ENCODE measurements at places on chromosomes 12 and 14.

DNA sequence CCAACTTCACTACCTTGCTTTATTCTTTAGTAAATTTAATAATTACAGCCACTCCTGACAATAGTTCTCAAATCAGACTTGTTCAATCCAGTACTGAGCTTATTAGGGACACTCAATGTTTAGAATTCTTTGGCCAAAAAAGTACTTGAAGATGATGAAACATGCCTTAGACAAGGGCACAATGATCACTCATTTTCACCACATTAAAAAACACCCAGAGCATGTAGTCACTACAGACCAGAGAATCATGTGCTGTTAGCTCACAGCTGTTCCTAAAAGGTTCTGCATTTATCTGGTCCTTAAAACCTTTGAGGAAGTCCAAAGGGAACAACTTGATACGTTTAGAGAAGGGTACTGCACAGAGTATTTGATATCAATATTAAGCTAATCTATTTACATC lies 98.7 kb downstream of the INSM2 start:
- no peak for DNase-seq

DNA sequence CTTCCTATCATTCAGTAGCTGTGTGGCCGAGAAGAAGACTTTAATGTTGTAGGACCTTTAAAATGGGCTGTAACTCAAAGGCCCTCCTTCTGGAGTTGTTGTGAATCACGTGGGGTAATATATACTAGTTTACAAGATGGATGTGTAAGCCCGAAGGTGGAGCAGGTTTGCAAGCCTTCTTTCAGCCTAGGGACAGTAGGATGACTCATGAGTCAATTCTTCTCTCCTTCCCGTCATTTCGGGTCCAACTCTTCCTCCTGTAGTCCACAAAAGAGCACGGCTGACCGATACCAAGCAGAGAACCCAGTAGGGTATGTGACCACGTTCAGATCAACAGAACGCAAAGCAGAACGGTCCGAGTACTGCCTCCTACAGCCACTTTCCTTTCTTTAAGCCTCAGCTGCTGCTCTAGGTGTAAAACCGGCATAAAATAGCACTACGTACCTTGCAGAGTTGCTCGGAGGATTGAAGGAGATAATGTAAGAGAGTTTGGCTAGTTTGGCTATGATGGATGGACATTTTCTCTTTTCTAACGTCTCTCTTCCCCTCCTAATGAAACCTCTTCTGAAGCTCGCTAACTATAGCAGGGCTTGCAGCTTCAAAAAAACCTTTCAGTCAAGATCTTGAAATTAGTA lies 1.3 kb upstream of the RASSF3 start:
- no peak for DNase-seq

GRCh38 chr14:65486863-65487262 lies 74.3 kb downstream of the FUT8 start:
- DNase-seq: no peak

- DNase-seq: no peak
Observed at GRCh38 chr14:38138473-38139138, 69.1 kb upstream of the SSTR1 start.

GRCh38 chr12:45685680-45686079 lies 43.8 kb upstream of the ARID2 start:
- no peak for DNase-seq

- DNase-seq: no peak
Observed at GRCh38 chr12:132528564-132529106, 38.7 kb downstream of the FBRSL1 start.

- DNase-seq: no peak
Observed at GRCh38 chr12:92621833-92622232, 81.0 kb upstream of the PLEKHG7 start.

GRCh38 chr14:51093371-51094281 lies 1.3 kb downstream of the TRIM9 start:
- DNase-seq: no peak

DNA sequence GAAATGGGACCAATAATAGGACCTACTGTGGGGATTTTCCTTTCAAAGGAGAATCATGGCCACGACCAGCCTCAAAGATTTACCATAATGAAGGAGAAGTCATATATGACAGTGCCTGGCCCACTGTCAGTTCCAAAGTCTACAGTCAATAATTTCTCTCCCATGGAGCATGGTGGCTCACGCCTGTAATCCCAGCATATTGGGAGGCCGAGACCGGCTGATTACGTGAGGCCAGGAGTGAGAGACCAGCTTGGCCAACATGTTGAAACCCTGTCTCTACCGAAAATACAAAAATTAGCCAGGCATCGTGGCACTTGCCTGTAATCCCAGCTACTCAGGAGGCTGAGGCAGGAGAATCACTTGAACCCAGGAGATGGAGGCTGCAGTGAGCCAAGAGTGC lies 13.8 kb downstream of the IRF2BPL start:
- no peak for DNase-seq

GRCh38 chr14:58825606-58826005 lies 187.8 kb downstream of the DACT1 start:
- DNase-seq: no peak

DNA sequence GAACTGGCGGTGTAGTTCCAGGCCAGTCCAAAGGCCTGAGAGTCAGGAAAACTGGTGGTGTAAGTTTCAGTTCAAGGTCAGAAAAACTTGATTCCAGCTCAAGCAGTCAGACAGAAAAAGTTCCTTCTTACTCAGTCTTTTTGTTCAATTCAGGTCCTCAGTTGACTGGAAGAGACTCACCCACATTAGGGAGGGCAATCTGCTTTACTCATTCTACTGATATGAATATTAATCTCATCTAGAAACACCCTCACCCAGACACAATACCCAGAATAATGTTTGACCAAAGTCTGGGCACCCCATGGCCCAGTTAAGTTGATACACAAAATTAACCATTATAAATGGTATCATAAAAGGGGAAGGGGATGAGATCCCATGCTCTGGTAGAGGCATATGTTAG lies 50.1 kb upstream of the LTA4H start:
- DNase-seq: no peak

GRCh38 chr12:132190012-132190755 lies 45.9 kb downstream of the NOC4L start:
- DNase-seq: no peak

DNA sequence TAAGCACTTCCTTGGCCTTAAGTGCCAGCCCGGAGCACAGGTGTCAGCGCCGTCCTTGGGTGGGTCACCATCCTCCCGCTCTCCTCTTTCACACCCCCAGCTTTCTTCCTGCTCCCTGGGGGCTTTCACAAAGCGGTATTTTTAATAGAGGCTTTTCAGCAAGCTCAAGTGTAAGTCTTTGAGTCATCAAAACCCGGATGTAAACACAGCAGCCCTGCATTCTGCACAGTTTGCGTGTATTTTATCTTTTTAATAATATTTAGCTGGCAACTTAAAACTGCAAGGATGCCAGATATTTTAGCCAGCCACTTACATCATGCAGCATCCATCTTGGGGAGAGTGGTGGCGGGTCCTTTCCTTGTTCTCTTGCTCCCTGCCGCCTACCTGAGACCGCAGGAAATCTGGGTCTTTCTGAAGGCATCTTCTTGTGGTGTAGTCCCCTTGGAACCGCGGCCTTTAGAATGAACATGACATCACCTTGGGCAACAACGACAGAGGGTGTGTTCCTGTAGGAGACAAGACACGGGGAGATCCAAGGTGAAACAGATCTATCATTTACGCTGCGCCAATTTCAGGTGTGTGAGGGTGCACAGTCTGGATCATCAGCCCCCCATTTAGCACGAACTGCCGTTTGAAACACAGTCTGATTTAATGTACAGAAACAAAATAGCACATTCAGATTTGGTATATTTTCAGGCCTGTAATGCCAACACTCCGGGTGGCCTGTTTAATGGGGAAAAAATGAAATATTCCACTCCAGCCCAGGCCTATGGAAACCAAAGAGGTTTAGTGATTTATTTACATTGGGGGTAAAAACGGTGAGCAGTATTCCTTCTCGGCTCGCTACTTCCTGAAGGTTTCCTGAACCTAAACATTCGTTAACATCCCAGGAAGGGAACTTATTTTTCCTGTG lies 12.5 kb upstream of the IRF2BPL start:
- DNase-seq: no peak

DNA sequence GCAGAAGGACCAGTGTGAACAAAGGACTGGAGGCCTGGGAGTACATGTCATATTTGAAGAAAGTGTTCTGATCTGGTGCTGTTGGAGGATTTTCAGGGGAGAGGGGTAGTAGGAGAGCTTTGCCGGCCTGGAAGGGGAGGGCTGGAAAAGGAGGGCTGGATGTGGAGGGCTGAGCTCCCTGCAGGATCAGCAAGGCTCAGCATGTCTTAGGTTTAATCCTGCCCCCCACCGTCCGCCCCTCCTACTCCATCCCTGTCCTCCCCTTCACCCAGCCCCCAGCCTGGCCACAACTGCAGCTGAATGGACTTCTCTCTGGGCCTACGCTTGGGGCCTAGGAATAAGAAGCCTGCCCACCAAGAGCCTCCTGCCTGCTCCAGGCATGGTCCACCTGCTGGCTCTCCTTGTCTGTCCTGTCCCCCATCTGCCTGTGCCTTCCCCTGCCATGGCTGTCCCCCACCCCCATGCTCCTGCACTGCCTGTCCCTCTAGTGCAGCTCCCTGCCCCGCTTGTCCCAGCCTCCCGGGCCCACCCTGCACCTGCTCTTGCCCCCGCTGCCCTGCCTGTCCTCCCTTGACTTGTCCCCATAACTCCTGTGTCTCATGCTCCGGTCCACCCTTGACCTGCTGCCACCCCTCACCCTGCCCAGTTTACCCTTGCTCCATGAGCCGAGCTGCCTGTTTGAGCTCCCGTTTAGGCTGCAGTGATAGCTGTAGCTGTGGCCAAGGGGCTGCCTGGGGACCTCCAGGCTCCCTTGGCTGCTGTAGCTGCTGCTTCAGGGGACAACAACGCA lies 9.8 kb upstream of the RARG start:
- peak; percentile 72 for DNase-seq

GRCh38 chr12:112906712-112907414 lies at the start of gene OAS1:
TSS of gene OAS1 (plus strand) at chr12:112906962. CDS start at chr12:112907040, 78 bp downstream.
- peak; percentile 86 for DNase-seq

DNA sequence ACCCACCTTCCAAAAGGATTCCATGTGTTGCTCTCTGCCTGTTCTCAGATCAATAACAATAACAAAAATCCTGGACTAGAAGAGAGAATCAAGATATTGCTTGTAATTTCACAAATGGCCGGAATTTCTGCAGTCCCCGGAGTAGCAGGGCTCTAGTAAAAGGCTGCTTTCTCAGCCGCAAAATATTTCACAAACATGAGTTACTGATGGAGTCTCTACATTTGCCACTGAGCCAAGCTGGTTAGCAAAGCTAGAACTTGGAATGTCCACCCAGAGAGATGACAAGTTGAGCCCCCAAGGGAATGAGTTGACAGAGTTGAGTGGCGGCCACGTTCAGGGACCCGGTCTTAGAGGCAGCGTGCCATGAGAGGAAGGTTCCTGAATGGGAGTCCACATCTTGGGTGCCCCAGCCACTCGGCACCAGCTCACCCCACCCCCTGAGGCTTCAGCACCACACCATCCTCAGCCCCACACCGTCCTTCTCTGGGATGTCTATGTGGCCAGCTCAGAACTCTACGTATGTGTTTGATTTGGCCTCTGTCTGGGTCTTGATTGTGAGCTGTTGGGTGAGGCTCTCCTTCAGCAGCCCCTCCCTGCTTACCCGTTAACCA lies 15.9 kb downstream of the FBLN5 start:
- no peak for DNase-seq

DNA sequence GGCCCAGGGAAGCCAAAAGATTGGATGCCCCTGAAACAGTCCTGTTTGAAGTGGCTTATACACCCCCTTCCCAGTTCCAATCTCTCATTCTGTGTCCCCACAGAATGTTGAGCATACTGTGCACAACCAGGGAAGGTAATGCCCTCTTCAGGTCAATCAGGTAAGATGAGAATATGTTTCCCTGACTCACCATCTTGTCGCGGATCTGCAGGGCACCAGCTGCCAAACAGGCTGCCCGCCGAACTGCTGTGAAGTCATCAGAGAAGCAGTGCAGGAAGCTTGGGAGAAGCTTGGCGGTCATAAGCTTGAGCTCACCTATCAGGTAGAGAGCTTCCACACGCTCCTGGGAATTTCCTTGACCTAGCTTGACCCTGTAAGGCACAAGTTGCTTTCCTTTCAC lies 9.6 kb downstream of the RIOX1 start:
- DNase-seq: no peak

DNA sequence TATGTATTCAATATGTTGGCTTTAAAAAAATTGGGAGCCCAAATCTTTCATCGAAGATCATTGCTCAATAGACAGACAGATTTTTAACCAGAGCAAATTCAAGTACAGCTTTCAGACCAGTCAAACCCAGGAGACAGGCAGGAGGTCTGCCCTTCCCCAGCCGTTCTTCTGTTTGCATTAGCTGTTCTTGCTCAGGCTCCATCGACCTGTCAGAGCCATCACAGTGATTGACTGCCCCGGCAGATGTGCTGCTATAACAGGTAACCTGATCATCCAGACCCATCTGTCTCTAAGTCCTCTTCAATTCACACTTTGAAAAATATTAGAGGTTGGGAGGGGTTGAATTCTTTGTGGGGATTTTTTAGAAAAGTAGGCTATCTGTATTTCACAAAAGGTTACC lies 453.5 kb downstream of the FOXG1 start:
- no peak for DNase-seq

- no peak for DNase-seq
Observed at GRCh38 chr12:14452865-14453264, 87.4 kb downstream of the ATF7IP start.

DNA sequence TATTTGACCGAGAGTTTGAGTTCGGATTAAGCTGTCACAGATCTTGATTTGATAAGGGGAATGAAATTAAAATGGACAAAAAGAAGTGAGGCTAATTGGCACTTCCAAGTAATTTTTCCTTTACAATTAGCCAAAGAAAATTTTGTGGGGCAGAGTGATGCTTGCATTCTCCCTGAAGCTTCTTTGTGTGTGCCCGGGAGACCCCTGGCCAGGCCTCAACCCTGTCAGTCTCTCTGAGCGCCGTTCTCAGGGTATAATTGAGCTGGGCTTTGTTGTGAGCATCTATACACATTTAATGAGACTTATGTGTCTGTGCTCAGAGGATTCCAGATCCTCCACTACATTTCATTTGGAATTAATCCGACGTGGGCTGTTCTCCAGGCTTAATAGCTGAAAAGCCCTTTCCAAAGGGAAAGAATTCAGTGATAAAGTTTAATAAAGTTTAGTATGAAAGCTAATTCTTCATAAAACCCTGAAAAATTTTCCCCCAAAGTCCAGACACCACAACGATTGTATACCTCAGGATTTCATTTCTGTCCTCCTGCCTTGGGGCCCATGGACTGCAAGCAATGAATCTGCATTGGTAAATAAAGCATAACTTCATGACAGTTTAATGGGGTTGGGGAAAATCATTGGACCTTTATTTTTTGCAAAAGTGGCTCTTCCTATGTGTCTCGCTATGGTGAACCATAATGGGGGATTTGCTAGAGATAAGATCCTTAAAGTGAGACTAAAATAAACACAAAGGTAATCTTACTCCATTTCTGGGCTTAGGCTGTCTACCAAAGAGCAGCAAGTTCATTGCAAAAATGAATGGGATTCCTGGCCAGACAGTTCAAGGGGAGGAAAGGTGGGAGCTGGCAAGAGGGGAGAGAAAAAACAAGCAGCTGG lies 292.6 kb downstream of the C12orf75 start:
- DNase-seq: no peak
